Stimulated activated CD4-positive, alpha-beta T cell treated with anti-CD3 and anti-CD28 coated beads, Interleukin-1b, Interleukin-23, amount 100 ng/mL, for 1 hour (primary cell): ENCODE measurements at places on chromosomes 6 and 20.

DNA sequence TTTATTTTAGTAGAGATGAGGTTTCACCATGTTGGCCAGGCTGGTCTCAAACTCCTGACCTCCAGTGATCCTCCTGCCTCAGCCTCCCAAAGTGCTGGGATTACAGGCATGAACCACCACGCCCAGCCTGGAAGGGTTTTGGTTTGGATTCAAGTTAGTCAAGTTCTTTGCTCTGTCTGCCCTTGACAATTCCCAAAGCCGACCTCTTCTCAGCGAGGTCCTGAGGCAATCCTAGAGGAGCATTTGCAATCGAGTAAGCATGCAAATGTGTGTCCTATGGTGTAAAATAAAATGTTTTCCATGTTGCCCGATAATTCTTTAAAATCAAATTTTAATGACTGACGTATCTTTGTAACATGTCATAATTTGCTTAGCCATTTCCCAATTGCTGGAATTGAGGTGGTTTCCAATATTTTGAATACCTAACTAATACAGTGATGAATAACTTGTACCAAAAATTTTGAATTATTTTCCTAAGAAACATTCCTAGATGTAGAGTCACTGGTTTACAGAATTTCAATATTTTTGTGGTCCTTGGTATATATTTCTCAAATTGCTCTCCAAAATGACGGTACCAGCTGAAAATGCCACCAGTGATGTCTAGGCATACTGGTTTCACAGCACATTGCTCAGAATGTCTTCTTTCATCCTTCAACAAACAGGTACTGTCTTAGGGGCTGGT, 38.7 kb downstream of the GTF2H5 start:
- DNase-seq, result no peak

DNA sequence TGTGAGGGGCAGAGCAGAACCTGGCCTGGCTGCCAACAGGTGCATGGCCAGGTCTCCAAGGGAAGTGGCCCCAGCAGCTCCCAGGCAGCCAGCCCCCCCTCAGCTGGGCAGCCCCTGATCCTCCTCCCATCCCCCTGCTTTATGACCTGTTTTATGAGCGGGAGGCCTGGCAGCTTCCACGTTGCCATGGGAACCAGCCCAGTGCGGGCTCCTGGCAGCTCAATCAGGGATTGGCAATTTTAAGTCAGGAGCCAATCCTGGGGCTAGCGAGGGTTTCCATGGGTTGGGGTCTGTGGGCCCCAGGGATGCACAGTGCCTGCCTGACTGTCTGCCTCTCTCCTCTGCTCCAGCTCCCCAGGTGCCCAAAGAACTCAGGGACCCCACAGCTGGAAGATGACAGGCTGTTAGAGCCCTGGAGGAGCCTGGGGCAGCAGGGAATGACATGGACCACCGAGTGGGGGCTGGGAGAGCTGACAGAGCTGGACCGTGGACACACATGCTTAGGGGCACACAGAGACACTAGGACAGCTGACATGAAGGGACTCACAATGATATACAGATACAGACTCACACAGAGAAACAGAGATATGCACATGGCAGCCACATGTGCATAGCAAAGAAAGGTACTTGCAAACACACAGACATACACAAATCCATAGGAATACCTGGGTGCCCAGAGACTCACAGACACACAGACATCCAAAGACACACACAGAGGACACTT, 56.5 kb upstream of the SIRPA start:
- no peak for DNase-seq

- DNase-seq, result no peak
Measured at GRCh38 chr6:47631269-47631772, 67.1 kb upstream of the ADGRF4 start.

DNA sequence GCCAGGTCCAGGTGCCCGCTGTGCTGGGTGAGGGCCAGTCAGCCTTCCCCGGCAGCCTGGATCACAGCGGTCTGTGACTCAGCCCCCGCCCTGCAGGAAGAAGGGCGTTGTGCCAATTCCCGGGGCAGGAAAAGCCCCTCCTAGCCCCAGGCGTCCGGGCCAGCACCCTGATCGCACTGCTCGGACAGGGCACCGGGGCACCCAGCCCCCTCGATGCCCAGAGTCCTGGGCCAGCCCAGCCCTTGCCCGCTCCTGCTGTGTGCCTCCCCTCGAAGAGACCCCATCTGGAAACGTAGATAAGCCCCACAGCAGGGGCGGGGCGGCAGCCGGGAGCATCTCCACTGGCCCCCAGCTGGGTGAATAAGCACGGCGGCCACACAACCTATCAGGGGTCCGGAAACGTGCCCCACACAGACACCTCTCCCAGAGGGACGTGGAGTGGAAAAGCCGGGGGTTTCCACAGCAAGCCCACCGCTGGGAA, 9.9 kb downstream of the LAMA5 start:
- no peak for DNase-seq

DNA sequence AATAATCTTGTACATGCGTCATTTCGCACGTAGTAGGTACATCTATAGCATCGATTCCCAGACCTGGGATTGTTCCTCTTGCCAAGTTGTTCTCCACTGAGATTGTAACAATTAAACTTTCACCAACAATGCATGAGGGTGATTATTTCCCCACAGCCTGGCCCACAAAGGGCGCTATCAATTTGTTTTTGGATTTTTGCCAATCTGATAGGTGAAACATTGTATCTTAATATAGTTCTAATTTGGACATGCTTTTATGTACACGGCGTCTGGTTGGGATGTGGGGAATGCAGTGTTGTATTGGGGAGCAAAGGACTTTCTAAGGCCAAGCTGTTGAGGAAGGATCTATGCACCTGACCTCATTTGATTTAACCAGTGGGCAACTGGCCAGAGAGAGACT, 59.5 kb downstream of the VEGFA start:
- no peak for DNase-seq

- no peak for DNase-seq
Measured at GRCh38 chr20:39944861-39945260, 744.2 kb downstream of the MAFB start.

GRCh38 chr6:136582711-136583471, 32.7 kb upstream of the MAP7 start:
- DNase-seq, result no peak

DNA sequence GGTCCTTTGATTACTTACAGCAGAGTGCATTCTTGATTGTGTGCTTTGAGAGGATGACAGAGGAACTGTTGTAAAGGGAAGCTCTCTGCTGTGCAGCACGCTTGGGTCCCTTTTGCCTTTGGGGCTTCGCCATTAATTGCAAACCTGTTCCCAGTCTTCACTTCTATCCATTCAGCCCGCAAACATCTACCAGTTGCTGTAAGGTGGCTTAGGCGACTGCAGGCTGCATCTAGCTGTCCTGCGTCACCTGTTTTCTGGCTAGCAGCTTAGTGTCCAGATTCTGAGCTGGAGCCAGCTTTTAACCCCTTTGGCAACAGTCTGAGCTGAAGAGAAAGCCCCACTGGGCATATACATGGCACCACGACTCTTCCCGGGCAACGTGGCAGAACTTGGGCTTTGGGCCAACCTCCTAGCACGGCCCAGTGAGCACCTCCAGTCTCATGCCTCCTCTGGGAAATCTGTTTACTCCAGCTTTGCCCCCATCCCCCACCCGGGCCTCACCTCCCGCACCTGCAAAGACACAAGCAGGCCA, 2.5 kb upstream of the FASTKD5 start:
- no peak for DNase-seq

DNA sequence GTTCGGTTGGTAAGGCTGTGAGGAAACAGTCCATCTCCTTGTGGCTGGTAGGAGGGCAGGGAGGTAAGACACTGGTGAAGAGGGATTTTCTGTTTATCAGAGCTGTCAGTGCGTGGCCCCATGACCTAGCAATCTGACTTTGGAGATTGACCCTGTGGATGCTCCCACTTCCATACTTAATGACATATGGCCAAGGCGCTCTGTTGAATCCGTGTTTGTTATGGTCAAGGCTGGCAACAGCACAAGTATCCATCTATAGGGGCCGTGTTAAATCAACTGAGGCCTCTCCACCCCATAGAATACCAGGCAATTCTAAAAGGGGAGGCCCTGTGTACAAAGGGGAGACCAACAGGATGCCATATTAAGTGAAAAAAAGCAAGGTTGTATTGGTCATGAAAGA, 25.6 kb upstream of the FOXC1 start:
- no peak for DNase-seq

DNA sequence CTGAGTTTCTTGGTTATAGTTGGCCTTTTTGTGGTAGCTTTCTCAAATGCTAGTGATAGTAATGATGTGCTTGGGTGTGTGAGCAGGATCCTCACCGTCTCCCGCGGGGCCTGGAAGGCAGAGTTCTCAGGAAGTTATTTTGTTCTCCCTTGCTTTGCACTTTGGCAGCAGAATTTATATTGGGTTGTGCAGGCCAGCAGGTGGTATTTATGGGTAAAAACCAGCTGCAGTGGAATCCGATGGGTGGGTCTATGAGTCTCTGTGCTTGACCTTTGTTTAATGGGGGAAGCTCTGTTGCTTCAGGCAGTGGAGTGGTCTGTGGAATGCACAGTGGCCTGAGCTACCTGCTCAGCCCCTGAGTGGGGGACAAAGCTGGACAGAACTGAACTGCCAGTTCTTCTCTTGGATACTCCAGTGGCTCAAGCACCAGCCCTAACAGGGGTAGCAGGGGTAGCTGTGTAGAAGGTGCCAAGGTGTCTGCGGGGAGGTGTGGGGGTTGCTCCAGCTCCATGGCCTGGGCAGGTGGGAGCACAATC, 27.3 kb downstream of the IGF2R start:
- DNase-seq, result no peak

DNA sequence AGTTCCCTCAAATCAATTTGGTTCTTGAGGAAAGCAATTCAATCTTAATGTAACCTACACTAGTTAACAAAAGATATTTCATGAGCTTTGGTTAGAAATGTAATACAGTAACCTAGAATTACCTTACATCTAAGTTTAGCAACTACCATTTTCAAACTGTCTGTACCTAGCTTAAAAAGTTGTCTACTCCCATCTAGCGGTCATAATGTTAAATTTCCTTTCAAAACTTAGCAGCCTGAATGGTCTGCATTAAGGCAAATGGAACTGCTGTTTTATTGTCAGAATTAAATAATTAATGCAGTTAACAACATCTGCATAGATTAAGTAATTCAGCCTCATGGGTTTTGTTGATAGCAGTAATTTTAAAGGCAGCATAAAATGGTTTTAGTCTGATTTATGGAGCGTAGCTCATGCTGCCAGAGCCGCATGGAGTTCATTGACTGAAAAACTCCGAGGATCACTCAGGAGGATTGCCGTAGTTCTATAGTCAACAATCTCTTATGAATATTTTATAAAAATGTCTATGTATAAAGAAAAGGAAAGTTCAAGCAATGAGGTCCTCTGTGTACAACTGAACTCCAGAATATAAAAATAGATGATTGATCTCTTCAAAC, 485.4 kb upstream of the MANEA start:
- DNase-seq, result no peak

DNA sequence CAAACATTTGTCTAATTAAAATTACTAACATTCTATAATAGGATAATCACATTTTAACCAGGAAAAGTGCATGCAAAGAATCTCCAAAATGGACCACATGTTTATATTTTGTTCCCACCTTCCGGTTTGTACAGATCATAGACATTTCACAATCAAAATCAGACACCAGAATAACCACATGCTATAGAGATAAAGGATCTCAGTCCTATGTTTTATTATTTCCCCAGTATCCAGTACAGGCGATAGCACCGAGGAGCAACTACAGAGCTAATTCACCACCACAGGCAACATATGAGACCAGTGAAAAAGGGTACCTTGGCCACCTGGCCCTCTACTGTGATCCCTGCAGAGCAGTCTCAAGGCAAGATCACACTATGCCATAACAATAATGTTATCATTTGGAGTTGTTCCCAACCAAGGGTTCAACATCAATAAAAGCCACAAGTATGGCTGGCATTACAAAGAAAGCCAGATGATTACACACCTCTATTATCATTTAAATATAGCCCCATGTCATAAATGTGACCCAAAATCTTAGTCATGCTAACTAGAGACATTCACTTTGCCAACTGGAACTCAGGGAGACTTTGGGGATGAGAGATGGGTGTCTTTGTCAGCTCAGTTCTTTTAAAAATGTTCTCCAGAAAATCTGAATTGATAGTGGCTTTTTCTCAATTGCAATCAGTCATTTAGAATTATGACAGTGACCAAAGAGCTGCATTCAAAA, 46.7 kb downstream of the RALGAPA2 start:
- no peak for DNase-seq

- DNase-seq, result no peak
Measured at GRCh38 chr6:88567696-88568095, 395.7 kb downstream of the RNGTT start.

- DNase-seq, result no peak
Measured at GRCh38 chr6:26048590-26048989, 38.6 kb upstream of the HFE start.

GRCh38 chr6:67698534-67698933, 936.5 kb upstream of the ADGRB3 start:
- no peak for DNase-seq

- no peak for DNase-seq
Measured at GRCh38 chr6:112909781-112910180, 562.7 kb downstream of the RFPL4B start.

DNA sequence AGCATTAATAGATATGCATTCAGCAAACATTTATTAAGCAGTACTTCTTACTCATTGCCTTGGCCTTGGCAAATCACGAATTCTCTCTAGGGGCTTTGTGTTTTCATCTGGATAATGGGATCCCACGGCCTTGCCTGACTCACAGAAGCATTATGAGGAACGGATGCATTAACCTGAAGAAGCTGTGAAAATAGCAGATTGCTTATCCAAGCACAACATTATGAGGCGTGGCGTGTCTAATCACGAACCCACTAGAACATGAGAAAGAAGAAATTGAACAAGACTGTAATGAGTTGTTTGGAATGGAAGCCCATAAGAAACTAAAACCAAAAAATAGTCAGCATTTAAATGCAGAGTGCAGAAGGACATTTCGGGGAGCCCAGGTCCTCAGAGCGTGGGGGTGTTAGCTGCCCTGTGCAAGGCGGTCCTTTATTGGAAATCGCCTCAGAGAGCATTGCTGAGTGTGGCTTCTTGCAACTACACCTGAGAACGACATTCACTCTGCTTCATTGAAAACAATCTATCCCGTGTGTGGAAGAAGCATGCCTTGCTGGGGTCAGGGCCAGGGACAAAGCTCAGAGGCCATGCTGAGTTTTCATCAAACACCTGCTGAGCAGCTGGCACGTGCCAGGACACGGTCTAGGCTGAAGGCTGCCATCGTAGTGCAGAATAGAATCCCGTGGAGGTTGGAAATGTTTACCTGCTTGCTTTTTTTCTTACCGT, 179.9 kb downstream of the ZDHHC14 start:
- DNase-seq, result no peak

- no peak for DNase-seq
Measured at GRCh38 chr20:35604449-35604747, 11.2 kb upstream of the SPAG4 start.

- no peak for DNase-seq
Measured at GRCh38 chr6:40227735-40228134, 293.5 kb upstream of the MOCS1 start.

- DNase-seq, result no peak
Measured at GRCh38 chr6:158849899-158850806, 31.0 kb upstream of the EZR start.

DNA sequence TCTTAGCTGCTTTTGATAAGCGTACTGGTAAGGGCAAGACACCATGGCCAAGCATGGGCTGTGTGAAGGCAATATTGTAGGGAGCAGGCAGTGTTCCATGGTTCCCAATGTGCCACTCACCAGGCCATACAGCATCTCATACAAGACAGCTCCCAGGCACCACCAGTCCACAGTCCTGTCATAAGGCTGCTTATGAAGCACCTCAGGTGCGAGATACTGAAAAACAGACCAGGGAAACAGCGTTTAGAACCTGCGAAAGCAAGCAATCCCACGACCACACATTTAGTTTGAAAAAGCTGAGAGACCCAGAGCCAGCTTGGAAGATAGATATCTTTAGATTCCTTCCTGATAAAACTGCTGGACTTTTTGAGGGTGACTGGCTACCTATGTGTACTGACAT, 119.1 kb upstream of the SLC2A12 start:
- DNase-seq, result no peak
